Suppressor macrophage treated with lipopolysaccharide for 4 hours (primary cell): ENCODE measurements at places on chromosomes 16 and 17.

DNA sequence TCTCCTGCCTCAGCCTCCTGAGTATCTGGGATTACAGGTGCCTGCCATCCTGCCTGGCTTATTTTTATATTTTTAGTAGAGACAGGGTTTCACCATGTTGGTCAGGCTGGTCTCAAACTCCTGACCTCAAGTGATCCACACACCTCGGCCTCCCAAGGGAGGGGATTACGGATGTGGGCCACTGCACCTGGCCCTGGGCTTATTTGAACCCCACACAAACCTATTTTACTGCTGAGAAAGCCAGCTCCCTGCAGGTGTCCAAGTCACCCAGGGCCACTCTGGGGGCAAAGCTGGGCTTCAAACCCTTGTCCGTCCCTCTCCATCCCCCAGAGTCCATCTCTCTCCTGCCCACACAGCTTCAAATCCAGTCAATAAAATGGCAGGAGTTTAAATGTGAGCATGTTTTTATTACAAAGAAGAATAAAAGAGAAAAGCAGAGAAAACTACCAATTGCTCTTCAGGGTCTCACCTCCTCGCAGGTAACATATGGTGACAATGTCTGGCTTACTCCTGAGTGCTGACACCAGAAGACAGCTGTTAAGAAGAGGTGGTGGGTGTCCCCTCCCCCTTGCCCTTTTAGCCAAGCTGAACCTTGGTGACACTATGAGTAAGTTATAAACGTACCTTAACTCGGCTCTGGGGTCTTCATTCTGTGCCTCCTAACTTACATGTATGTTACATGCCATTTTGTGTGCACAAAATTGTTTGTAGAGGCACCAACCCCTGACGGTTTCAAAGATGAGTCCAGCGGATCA is 45.4 kb downstream of the LAT start:
- DNase-seq: no peak

- DNase-seq: no peak
Measured at GRCh38 chr16:89616623-89617022, 3.2 kb downstream of the DPEP1 start.

DNA sequence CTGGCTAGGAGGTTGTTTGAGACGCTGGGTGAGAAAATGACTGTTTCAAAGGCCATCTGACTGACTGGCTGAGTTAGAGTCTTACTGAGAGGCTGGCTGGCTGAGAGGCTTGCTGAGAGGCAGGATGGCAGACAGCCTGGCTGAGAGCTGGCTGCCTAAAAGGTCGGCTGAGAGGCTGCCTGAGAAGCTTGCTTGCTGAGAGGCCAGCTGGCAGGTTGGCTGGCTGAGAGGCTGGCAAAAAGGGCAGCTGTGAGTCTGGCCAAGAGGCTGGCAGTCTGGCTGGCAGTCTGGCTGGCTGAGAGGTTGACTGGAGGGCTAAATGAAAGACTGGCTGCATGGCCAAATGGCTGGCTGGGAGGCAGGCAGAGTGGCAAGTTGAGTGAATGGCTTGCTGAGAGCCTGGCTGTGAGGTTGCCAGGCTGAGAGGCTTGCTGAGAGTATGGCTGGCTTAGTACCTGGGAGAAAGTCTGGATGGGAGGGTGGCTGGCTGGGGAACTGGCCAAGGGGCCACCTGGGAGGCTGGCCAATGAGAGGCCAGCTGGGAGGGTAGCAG is 35.3 kb upstream of the ACSM2B start:
- no peak for DNase-seq

DNA sequence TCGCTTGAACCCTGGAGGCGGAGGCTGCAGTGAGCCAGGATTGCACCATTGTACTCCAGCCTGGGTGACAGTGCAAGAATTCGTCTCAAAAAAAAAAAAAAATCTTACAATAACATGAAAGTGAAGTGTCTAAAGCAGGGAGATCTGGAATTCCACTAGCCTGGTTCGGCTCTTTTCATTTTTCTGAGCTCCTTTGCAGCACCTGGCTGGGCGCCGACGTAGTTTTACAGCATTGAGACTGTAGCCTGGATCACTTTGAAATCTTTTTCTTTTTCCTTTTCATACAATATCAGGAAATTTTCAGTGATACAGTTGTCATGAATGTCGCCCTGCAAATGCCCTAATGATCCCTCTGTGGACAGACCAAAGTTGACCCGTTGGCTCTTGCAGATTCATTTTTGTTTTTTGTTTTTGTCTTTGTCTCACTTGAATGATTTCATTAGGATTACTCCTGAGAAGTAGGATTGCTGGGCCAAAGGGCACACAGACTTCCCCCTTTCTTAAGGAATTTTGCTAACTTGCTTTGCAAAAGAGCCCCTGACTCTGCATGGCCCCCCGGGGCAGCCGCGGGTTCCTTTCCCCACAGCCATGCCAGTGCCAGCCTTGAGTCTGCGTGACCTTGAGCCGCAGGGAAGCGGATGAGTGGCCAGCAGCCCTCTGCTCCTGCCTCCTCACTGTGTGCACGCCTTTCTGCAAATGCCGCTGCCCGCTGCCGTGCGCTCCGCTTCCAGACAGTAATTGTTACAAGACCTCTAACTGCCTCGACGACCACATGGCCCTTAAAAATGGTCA is 28.0 kb downstream of the CRISPLD2 start:
- DNase-seq: no peak

DNA sequence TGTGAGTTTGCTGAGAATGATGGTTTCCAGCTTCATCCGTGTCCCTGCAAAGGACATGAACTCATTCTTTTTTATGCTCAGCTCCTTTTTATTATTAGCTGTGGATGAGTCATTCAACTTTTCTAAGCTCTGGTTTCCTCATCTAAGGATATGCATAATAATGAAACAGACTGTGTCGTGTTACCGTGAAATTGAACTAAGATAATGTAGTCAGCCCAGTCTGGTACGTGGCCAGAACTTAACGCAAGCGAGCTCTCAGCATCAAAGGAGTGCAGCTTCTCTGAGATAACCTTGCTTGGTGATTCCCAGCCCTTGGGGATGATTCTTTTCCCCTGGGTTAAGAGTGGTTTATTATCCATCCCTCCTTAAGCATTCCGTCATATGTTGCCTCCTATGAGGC is 454.3 kb upstream of the EEF2KMT start:
- no peak for DNase-seq

GRCh38 chr17:81438007-81438659 is 42.9 kb downstream of the BAHCC1 start:
- no peak for DNase-seq

DNA sequence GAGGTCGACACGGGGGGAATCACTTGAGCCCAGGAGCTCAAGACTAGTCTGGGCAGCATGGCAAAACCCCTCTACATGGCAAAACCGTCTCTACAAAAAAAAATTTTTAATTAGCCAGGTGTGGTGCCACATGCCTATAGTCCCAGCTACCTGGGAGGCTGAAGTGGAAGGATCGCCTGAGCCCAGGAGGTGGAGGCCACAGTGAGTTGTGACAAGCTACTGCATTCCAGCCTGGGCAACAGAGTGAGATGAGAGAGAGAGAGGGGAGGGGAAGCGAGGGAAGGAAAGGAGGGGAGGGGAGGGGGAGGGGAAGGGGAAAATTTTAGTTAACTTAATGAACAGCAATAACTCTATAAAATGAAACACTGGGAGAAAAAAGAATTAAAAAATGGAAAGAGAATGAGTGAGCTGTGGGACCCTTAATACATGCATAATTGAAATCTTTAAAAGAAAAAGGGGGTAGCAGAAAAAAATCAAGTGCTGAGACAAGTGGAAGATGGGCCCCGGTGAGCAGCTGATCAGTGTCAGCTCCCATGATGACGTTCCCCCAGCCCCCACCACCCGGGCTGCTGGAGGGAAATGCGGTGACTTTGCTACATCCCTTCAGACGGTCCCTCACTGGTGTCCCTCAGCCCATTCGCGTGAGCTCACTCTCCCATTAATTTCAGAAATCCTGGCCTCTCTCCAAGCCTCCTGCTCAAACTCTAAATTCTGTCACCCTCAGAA is 2.7 kb downstream of the ASGR2 start:
- DNase-seq: peak; percentile 52

DNA sequence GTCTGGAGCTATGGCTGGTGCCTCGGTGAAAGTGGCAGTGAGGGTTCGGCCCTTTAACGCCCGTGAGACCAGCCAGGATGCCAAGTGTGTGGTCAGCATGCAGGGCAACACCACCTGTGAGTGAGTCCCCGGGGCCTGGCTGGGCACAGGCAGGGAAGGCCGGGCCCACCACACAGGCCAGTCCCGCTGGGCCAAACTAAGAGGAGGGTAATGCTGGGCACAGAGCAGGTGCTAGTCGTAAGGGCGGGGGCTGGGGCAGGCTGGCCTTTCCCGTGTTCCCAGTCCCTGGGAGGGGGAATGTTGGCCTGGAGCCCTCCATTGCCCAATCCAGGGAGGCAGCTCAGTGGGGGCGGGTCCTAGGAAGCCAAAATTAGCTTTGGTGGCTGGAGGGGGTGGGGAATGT is 2.5 kb downstream of the KIF1C start:
- no peak for DNase-seq

DNA sequence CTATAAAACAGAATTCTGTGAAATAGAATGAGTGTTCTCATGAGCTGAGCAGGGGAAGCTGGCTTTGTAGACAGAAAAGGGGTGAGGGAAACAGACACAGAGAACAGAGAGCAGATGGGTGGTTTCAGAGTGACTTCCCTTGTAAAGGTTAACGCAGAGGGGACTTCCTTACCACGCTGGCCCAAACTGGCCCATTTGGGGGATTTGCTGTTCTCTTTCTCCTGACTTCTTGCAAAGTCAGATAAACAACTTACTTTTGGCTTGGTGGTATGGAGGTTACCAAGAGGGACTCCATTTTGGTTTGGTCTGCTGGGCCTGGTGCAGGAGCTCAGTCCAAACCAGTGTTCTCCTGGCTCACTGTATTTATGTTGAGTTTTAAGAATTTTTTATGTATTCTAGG is 48.4 kb downstream of the SEC14L1 start:
- DNase-seq: peak; percentile 34

- DNase-seq: peak; percentile 40
Measured at GRCh38 chr16:85798901-85799496, 345 bp downstream of the EMC8 start.

- DNase-seq: no peak
Measured at GRCh38 chr16:67387479-67388079, 5.7 kb downstream of the TPPP3 start.

- DNase-seq: peak; percentile 71
Measured at GRCh38 chr17:75459590-75460267, 3.3 kb downstream of the TMEM94 start.

- DNase-seq: peak; percentile 80
Measured at GRCh38 chr16:68041783-68042182, 18.7 kb downstream of the DUS2 start.

- peak; percentile 88 for DNase-seq
Measured at GRCh38 chr17:79777894-79778503, at the start of gene CBX2. Gene CBX2, plus strand, starts transcription at chr17:79778148. Its CDS starts 88 bp downstream, at chr17:79778236.

GRCh38 chr16:74372369-74372768 is 3.7 kb upstream of the NPIPB15 start:
- peak; percentile 20 for DNase-seq

DNA sequence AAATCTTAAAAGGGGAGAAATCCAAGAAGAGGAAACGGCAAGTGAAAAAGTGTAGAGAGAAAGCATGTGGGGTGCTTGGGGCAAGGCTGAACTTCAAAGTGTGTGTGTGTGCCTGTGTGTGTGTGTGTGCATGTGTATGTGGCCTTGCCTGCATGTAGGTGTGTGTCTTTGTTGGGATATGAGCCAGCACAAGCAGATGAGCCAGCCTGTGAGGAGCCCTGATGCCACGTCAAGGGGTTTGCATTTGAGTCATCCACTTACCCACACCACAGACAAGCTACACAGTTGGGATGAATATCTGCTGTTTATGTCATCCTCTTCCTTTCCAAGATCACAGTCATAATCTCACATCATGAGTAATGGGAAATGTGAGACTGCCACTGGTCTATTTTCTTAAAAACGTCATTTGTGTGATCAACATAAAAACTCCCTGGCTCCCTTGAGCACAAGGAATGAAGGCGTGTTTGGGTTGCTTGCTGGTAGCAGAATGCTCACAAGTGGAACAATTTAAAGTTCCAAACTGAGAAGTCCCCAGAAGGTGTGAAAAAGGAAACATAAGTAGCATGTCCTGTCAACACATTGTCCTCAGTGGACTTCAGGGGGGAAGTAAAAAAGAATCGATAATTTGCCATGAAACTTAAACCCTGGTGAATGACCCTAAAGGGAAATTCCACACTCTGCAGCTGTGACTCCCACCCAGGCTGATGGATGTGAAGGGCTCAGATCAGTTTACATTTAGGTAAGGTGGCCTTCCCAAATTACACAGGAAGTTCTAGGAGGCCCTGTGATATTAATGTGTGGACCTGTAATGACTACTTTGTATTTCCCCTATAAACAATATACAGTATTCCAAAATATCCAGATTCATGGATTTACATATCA is 14.7 kb downstream of the KCTD19 start:
- peak; percentile 86 for DNase-seq

- DNase-seq: no peak
Measured at GRCh38 chr17:59779521-59779920, 72.1 kb downstream of the VMP1 start.

DNA sequence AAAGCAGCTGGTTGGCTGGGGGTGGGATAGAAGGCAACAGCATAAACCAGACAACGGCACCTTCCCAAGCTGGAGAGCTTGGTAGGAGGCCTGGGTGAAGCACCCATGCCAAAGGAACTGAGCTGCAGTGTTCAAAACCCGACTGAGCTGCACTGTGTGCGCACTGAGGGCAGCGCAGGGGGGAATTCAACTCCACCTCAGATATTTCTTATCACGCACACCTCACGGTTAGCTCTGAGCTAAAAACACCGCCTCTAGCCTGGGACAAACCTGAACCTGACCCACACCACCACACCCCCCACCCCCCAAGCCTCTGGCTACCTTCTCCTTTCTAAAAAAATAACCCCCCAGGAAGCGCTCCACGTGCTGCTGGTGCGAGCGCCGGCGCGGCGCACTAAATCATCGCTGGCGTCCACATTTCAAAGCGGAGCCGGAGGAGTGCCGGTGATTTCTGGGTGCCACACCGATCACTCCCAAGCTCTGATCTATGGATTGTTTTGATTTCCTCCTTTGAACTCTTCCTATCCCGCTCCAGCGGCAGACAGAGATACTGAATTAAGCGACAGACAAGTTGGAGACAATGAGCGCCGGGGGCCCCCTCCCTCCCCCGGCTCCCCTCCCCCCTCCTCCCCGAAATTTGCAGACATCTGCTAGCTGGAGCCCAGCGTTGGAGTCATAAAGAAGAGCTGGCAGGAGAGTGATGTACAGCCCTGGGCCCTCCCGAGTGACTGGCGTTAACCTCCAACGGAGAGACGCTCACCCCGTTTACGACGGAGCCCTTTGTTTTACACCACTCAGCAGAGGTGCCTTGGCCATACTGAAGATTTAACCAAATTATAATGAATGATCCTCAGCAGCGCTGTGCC is 85.0 kb downstream of the NOG start:
- DNase-seq: no peak

GRCh38 chr17:82153295-82153691 is 55.3 kb upstream of the FASN start:
- no peak for DNase-seq

GRCh38 chr17:14205992-14206461 is 30.6 kb downstream of the CDRT15 start:
- DNase-seq: no peak
